Naive thymus-derived CD4-positive, alpha-beta T cell (primary cell): ENCODE measurements at places on chromosomes 16 and 17. TPM values are rescaled to one million over a fixed set of nuclear protein-coding genes. Genes with fewer than 3 reads are reported as not detected.

Gene C17orf78
- not detected for polyA plus RNA-seq

Gene PRSS22
- not detected for polyA plus RNA-seq

Gene PLD6
- 11.0 TPM for polyA plus RNA-seq

DNA sequence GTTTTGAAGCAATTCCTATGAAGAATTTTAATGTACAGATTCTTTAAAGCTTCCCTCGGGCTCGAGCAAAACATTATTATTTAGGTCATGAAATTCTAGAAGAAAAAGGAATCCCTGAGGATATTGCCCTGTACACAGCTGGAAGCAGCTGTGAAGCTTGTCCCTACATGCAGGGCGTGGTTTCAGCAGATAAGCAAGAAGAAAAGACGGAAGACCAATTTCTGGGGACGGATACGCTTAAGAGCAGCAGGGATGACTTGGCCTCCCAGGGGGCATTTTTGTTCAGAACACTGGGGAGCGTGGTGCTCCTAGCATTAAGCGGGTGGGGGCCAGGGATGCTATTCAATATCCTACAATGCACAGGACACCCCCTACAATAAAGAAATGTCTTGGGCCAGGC, 34.3 kb downstream of the LITAF start:
- H3K27me3 ChIP-seq = no peaks in the 10 kb centered on the region
- H3K4me3 ChIP-seq = no peak overlapping the region
- peaks cover 89% of the 10 kb centered on the region for H3K36me3 ChIP-seq
- DNase-seq = no peak

GRCh38 chr17:38328620-38329019, 15.1 kb downstream of the GPR179 start:
- H3K27me3 ChIP-seq = no peaks in the 10 kb centered on the region
- DNase-seq = no peak
- no peak overlapping the region for H3K4me3 ChIP-seq
- no peaks in the 10 kb centered on the region for H3K36me3 ChIP-seq

DNA sequence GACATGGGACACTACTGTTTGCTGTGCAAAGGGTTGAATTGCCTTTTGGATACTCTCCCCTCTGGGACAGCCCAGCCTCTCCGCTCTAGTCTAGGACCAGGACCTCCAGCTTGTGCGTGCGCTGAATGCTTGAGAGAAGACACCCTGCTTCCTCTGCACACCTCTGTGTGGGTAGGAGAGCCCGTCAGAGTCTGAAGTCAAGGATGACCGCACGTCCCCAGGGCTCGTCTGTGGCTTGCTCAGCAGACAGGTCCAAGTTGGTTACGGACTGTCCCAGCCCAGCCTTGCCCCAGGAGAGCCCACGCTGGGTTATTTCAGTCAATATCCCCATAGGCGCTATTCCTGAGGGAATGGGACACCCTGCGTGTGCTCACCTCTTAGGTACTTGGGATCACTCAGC, 3.7 kb downstream of the C16orf89 start:
- no peaks in the 10 kb centered on the region for H3K4me1 ChIP-seq
- H3K36me3 ChIP-seq = no peaks in the 10 kb centered on the region
- no peak overlapping the region for H3K27ac ChIP-seq

- H3K4me1 ChIP-seq = no peaks in the 10 kb centered on the region
- H3K4me3 ChIP-seq = no peak overlapping the region
- H3K27me3 ChIP-seq = no peaks in the 10 kb centered on the region
- DNase-seq = no peak
Observed at GRCh38 chr16:22727285-22728166, 86.4 kb upstream of the HS3ST2 start.

Gene TBC1D16
- polyA plus RNA-seq = 0.85 TPM

- H3K27me3 ChIP-seq = no peaks in the 10 kb centered on the region
- H3K36me3 ChIP-seq = no peaks in the 10 kb centered on the region
- H3K27ac ChIP-seq = no peak overlapping the region
- H3K4me3 ChIP-seq = no peak overlapping the region
- no peak for DNase-seq
Observed at GRCh38 chr17:27535178-27535928, 79.1 kb downstream of the KSR1 start.

- no peaks in the 10 kb centered on the region for H3K4me1 ChIP-seq
- H3K27me3 ChIP-seq = no peaks in the 10 kb centered on the region
- H3K27ac ChIP-seq = no peak overlapping the region
- H3K36me3 ChIP-seq = no peaks in the 10 kb centered on the region
Observed at GRCh38 chr16:11342021-11342855, 3.0 kb upstream of the RMI2 start.
